ENCODE measurements at places on chromosomes 11 and 22.

- no peak for DNase-seq
Measured at GRCh38 chr11:11263238-11264005, 89.6 kb downstream of the CSNK2A3 start.

DNA sequence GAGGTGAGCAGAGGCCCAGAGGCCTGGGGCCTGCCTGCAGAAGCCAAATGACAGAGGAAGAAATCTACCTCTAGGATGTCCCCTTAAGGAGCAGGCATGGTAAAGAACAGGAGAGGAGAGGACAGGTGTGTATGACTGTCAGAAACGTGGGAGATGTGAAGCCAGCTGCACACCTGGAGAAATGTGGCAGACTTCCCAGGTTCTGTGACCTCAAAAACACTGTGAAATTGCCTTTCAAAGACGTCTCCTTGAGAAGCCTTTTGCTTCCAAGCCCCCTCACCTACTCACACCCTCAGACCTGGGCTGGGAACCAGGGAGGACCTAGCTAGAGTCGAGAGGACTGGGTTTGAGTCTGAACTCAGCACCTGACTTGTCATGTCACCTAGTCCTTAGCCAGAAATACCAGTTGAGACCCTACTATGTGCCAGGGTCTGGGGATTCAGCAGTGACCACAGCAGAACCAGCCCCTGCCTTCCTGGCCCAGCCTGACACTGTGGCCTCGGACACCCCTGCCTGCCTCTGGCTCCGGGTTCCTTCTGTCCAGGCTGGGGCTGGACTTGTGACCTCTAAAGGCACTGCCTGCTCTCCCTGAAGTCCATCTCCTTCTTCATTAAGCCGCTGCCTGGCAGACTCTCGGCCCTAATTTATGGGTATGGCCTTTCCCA is 5.6 kb downstream of the TPBGL start:
- no peak for DNase-seq

GRCh38 chr11:113722221-113722620 is 16.1 kb upstream of the TMPRSS5 start:
- DNase-seq: no peak

DNA sequence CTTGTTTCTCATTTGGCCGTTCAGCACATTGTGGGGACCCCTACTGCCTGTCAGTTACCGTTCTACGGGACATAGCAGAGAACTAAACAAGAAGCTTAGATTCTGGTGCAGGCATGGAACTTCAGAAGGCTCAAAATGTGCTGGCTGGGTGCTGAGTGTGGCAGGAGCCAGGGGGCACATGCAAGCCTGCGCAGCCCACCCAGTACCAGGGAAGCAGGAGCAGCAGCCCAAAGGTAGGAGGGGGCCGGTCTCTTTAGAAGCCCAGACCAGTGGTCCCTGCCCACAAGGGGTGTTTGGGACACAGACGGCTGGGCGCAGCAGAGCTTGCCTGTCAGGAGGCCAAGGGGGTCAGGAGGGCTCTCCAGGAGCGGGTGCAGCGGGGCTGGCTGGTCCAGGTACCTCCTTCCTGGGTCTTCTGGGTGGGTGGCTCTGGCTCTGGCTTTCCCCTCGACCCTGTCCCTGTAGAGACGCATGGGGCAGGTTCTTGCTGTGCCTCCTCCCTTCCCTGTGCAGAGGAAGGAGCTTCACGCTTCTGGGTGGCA is 2.2 kb downstream of the PTDSS2 start:
- DNase-seq: no peak

GRCh38 chr11:21321530-21321929 is 652.1 kb downstream of the NELL1 start:
- DNase-seq: no peak

DNA sequence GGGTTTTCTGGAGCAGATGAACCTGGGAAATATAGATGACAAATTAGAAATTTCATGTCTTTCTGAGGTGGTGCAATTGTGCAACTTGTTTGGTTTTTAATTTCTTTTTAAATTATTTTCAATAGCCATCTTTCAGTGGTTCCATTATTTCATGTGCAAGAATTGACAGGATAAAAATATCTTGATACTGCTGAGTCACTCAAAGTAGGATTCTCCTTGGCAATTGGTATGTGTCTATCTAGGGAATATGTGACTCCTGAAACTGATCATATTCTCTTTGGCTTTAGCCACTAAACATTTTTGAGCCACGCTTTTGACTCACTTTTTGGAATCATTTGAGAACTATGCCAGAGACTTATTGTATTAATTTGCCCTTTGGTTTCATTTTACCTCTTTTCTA is 331.5 kb downstream of the KCNA4 start:
- no peak for DNase-seq

- no peak for DNase-seq
Measured at GRCh38 chr22:42281284-42281683, 10.8 kb upstream of the TCF20 start.

GRCh38 chr11:121318848-121319834 is 26.6 kb downstream of the SC5D start:
- no peak for DNase-seq

DNA sequence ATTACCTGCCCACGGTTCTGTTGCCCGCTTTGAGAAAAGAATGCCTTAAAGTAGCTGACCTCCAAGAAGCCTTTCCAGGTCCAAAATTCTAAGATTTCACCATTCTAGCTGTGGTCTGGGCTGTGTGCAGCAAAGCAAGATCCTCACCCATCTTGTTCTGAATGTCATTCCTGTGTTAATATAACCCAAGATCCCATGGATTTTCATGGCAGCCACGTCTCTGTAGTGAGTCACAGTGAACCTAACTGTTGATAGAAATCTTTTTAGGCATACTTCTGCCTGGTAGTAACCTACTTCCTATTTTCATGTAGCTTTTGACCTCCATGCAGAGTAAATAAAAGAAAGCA is 210.0 kb downstream of the NAV2 start:
- DNase-seq: no peak

GRCh38 chr22:41842996-41843970 is 10.4 kb downstream of the SREBF2 start:
- DNase-seq: no peak

DNA sequence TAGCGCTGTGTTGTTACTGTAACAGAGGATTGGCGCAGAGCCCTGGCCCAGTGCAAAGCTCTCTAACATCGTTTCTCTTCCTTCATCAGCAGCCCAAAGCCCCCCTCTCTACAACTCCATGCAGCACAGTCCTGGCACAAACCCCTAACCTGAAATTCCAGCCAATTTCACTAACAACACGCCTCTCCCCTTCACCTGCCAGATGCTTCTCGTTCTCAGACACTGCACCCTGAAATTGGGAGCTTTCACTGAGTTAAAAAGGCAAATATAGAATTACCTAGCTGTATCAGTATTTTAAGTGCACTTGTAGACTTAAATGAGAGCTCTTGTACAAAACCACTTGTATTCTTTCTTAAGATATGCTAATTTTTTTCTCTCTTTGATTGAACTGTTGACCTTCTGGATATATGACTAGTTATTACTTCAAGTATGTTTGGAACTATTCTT is 16.3 kb downstream of the GRAP2 start:
- DNase-seq: no peak

DNA sequence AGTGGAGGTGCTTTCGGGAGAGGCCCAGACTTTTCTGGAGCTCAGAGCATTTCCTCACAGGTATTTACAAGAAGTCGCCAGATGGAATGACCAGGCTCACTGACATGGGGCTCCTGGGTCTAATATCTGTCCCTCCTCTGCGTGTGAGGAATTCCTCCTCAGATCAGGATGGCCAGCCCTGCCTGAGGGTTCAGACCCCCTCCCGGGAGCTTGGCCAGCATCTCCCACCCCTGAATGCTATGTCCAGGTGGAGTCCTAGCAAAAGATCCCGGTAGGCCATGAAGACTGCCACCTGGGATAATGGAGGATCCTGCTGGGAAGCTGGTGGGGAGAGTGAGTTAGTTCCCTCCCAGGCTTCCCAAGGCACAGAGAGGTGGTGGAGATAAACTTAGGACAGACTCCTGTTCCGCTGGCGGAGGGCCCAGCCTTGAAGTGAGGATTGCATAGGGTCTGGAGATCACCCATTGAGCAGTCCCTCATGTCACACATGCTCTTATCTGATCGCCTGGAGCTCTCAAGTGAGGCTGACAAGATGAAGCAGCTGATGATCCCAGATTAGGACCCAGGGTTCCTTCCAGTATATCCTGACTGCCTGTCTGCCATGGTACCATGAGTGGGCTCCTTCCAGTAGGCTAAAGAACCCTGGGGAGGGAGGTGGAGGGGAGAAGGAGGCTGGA is 5.7 kb downstream of the OAF start:
- DNase-seq: no peak

DNA sequence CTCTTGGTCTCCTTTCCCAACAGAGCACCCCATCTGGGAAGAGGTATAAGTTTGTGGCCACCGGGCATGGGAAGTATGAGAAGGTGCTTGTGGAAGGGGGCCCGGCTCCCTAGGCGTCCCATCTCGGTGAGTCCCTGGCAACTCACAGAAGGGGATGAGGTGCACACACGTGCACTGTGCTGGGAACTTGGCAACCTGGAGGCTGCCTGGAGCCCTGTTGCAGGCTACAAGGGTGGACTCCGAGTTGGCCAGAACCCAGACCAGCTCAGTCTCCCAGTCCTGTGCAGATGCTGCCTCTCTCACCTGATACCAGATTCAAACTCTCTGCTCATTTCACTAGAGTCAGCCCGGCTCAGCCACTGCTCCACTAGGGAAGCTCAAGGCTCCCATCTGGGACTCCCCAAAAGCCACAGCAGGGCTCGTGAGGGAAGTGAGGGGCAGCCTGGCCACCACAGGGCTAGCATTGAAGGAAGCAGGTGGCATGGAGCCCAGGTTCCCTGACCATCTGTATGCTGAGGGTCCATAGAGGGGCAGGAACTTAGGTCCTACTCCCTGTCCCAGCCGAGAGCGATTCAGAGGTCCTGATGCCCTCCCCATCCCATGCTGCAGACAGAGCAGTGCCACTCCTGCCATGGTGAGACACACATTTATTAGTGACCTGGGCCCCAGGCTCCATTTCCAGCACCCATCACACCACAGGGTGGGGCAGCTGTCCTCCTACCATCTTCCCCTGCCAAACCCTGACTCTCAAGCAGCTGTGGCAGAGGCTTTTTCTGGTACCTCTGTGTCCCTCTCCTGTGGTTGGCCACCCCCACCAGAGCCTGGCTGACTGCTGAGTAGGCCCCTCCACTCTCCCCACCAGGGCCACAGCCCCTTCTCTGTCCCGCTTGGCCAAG is 4.0 kb downstream of the PRR33 start:
- no peak for DNase-seq

DNA sequence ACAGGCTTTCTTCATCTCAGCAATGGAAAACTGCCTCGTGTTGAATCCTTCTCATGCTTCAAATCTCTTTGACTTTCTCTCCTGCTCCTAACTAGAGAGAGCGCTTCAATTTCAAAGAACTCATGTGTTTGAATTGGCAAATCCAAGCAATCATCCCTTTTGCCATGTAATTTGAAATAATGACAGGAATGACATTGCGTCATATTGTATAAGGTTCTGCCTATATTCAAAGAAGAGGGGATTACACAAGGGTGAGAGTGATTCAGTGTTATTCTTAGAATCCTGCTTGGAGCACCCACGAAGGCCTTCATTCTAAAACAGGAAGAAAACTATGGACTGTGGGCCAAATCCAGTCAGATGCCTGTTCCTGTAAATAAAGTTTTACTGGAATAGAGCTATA is 720.6 kb downstream of the JRKL start:
- DNase-seq: no peak

- no peak for DNase-seq
Measured at GRCh38 chr11:87097582-87097981, 59.8 kb downstream of the TMEM135 start.

GRCh38 chr22:27882507-27883290 is 36.4 kb downstream of the PITPNB start:
- DNase-seq: no peak

DNA sequence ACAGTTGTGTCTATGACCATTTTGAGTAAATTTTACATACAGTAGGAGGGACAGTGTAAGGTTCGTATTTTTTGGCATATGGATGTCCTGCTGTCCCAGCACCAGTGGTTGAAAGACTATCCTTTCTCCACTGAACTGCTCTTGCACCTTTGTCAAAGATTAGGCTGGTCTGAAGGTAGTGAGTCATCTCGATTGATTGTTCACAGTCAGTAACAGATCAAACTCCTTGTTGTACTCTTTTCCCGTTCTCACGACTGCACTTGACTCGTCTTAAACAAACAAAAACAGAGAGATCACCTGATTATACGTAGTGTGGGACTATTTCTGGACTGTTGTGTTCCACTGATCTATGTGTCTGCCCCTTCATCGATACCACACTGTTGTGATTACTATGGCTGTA is 77.1 kb downstream of the DGCR2 start:
- no peak for DNase-seq

Data from stimulated activated CD8-positive, alpha-beta memory T cell treated with anti-CD3 and anti-CD28 coated beads, Interleukin-12 subunit alpha, Interleukin-12 subunit beta, amount 100 ng/mL, for 4 hours (primary cell).